ENCODE measurements at places on chromosomes 3 and 15.

DNA sequence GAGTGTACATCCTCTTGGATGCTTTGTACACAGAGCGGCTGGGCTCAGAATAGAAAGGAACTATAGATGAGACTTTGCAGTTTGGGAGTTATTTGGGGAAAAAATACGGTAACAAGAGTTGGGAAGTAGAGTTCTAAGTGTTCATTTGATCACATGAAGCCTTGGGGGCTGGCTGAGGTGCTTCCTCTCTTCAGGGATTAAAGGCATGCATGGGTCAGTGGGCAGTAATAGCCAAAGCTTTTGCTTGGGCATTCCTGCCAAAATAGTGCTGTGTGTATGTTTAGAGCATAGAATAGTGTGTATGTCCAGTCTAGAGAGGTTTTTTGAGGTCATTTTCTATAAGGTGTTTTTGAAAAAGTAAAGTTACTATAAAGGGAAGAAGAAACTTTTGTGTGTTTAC, 12.8 kb downstream of the AKAP13 start:
- no peak for DNase-seq

DNA sequence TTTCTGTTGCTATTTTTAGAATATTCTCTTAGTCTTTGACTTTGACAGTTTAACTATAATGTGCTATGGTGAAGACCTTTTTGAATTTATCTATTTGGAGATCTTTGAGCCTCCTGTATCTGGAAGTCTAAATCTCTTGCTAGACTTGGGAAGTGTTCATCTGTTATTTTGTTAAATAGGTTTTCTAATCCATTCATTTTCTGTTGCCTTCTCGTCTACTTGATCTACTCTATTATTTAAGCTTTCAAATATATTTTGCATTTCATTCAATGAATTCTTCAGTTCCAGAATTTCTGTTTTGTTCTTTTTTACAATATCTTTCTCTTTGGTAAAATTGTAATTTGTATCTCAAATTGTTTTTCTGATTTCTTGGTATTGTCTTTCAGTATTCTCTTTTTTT, 47.8 kb downstream of the LEKR1 start:
- no peak for DNase-seq

DNA sequence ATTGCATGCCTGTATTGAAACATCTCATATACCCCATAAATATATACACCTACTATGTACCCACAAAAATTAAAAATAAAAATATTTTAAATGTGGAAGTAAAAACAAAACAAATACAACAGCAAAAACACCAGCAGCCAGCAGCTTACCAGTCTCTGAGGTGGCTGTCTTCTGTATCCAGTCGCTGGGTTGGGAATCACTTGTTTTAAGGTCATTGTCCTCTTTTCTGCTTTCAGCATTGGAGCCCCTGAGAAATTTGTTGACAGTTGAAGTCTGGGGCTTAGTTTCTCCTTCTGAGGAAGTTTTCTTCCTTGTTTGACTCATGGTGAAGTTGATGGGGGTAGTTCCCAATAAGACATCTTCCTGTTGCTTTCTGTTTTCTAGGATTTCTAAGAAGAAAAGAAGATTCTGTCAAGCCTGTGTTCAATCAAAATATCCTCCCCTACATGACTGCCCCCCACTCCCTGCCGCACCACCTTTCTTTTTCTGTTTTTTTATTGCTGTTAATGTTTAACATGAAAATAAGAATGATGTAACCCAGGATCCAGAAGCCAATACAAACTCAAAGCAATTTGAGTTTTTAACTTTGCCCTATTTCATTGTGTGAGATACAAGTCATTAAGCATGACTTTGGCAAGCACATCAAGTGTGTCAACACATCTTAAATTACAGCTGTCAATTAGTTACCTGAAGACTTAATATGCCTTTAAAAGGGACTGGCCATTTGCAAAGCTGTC, at the start of gene LRRC31:
TSS of gene LRRC31 (minus strand) at position 452 of the 737 bp plus-strand sequence. CDS start at position 324, 128 bp downstream.
- DNase-seq, result no peak

GRCh38 chr3:193788189-193788991, 195.4 kb downstream of the OPA1 start:
- no peak for DNase-seq

GRCh38 chr15:52783929-52784798, 6.0 kb downstream of the ONECUT1 start:
- no peak for DNase-seq

GRCh38 chr3:8607234-8608040, 37.2 kb downstream of the SSUH2 start:
- no peak for DNase-seq

DNA sequence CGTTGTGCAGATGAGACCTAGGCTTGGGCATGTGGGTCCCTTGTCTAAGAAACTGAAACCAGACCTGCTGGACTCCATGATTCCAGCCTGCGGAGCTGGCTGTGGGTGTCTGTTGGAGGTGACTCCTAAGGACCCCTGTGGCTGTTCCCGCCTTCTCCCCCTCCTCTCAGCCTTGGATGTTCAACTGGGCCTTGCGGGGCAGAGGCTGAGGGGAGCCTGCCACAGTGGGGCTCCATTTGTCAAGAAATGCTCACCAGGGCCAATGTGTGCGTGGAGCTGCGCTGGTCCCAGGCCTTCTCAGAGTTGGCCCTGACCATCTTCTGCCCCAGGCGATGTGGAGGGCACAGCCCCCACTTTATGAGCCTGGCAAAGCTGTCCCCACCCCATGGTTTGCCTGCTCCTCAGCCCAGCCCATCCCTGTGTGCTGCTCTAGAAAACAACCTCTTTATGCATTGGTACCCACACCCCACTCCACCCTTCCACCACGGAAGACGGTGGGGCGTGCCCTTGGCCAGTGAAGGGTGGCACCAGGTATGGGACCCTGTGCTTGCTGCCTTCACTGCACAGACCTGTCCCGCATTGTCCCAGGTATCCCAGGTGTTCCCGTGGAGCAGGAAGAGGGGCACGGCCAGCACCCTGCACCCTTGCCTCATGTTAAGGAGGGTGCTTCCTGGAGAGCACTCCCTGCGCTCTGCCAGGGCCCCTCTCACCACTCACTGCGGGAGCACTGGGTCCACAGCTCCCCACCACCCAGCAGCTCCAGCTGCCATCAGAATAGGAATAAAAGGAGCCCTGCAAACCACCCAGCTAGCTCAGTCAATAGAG, 7.9 kb downstream of the MESP2 start:
- DNase-seq, result no peak

Measured in activated CD8-positive, alpha-beta memory T cell treated with anti-CD3 and anti-CD28 coated beads for 4 hours (primary cell).